ENCODE measurements at places on chromosomes 1 and 21.

- H3K27ac ChIP-seq, result no peak overlapping the region
- no peaks in the 10 kb centered on the region for H3K4me1 ChIP-seq
- DNase-seq, result no peak
- no peaks in the 10 kb centered on the region for H3K27me3 ChIP-seq
Observed at GRCh38 chr1:241895013-241895412, 47.0 kb downstream of the EXO1 start.

DNA sequence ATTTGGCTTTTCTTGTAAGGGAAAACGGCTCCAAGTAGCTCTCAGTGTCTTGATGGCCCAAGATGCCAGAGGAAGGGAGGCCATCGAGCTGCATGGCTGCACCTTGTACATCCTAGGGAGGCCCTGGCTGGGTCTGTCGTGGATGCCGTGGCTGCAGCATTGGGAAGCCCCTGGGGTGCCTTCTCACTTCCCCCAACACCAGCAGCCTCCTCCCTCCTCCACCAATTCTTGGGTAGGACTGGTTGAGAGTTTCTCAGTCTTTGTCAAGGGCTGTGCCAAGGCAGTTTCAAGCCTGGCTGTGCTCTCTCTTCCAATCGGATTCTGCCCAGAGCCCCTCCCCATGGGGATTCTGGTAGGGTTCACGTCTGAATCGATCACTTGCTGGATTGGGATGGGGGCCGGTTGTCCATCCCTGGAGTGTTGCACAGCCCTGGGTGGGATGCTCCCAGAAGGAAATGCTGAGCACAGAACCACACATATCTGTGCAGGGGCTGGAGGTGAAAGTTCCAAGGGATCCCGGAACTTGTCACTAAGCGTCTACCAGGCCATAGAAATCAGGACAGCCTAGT is 14.0 kb upstream of the SPSB1 start:
- no peaks in the 10 kb centered on the region for H3K36me3 ChIP-seq
- no peaks in the 10 kb centered on the region for H3K27me3 ChIP-seq
- H3K4me3 ChIP-seq, result no peak overlapping the region
- DNase-seq, result peak; percentile 41
- H3K4me1 ChIP-seq, result peaks cover 29% of the 10 kb centered on the region

DNA sequence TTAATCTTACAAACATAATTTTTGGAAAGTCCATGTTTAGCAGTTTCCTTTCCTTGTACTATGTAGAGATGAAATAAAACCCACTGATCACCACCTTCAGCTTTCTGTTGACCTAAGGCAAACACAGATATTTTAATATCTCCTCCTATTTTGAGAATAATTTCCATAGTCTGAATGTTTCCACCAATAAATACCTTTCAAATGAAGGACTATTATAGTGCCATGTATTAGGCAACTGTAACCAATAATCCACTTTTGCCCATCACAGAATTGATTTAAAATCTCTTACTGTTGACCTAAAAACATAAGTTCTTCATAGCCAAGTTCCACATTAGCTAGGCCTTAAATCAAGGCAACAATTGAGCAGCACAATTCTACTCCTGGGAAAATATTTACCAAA is 1.8 kb downstream of the CDC42BPA start:
- H3K27me3 ChIP-seq, result no peaks in the 10 kb centered on the region
- H3K4me3 ChIP-seq, result peak overlapping the region; percentile 81
- DNase-seq, result no peak
- peaks cover 24% of the 10 kb centered on the region for H3K4me1 ChIP-seq
- H3K27ac ChIP-seq, result peak overlapping the region; percentile 95

GRCh38 chr1:5983361-5984103 is 8.7 kb downstream of the NPHP4 start:
- no peak for DNase-seq
- no peak overlapping the region for H3K27ac ChIP-seq
- no peak overlapping the region for H3K4me3 ChIP-seq
- H3K36me3 ChIP-seq, result peaks cover 29% of the 10 kb centered on the region
- H3K4me1 ChIP-seq, result no peaks in the 10 kb centered on the region

DNA sequence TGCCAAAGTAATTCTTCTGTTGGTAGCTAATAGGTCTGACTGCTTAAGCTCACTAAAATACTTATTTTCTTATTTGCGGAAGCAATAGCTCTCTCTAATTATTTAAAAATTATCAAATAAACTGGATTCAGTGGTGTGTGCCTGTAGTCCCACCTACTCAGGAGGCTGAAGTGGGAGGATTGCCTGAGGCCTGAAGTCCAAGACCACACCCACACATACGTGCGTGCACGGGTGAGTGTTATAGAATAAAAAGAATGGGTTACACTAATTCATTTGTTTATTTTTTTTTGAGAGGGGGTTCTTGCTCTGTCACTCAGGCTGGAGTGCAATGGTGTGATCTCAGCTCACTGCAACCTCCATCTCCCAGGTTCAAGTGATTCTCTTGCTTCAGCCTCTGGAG is 94.2 kb upstream of the HNRNPU start:
- H3K27me3 ChIP-seq, result no peaks in the 10 kb centered on the region
- peaks cover 60% of the 10 kb centered on the region for H3K4me1 ChIP-seq
- DNase-seq, result no peak

- no peaks in the 10 kb centered on the region for H3K27me3 ChIP-seq
- H3K4me3 ChIP-seq, result no peak overlapping the region
- no peak for DNase-seq
Observed at GRCh38 chr1:155307247-155307740, 1.4 kb upstream of the FDPS start.

- no peaks in the 10 kb centered on the region for H3K4me1 ChIP-seq
- H3K27me3 ChIP-seq, result no peaks in the 10 kb centered on the region
- no peaks in the 10 kb centered on the region for H3K36me3 ChIP-seq
- no peak overlapping the region for H3K4me3 ChIP-seq
- DNase-seq, result no peak
- H3K27ac ChIP-seq, result no peak overlapping the region
Observed at GRCh38 chr1:218759795-218760194, 413.9 kb upstream of the LYPLAL1 start.

DNA sequence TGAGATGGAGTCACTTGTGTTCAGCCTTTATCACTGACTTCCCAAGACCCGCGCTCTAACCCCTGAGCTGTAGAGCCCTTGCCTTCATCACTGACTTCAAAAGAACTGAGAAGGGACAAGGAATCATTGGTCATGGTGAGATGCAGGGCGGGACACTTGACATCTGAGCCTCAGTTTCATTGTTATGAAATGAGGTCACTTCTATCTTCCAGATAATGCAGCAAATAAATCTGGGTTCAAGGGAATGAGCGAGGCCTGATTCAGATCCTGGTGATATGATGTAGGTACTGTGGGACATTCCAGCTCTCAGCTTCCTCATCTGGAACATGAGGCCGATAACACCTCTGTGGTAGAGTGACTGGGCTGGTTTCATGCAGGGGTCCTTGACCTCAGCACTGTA is 13.8 kb downstream of the KAZN start:
- no peak for DNase-seq
- no peak overlapping the region for H3K4me3 ChIP-seq
- no peak overlapping the region for H3K27ac ChIP-seq
- no peaks in the 10 kb centered on the region for H3K27me3 ChIP-seq
- H3K36me3 ChIP-seq, result no peaks in the 10 kb centered on the region

- no peak for DNase-seq
- no peak overlapping the region for H3K4me3 ChIP-seq
- H3K4me1 ChIP-seq, result no peaks in the 10 kb centered on the region
- no peak overlapping the region for H3K27ac ChIP-seq
Observed at GRCh38 chr21:21067375-21067774, 69.2 kb downstream of the NCAM2 start.

- H3K27me3 ChIP-seq, result no peaks in the 10 kb centered on the region
- H3K4me1 ChIP-seq, result peaks cover 40% of the 10 kb centered on the region
- H3K27ac ChIP-seq, result no peak overlapping the region
- DNase-seq, result no peak
- H3K4me3 ChIP-seq, result no peak overlapping the region
- peaks cover 5% of the 10 kb centered on the region for H3K36me3 ChIP-seq
Observed at GRCh38 chr1:93666613-93667384, 14.8 kb downstream of the BCAR3 start.

DNA sequence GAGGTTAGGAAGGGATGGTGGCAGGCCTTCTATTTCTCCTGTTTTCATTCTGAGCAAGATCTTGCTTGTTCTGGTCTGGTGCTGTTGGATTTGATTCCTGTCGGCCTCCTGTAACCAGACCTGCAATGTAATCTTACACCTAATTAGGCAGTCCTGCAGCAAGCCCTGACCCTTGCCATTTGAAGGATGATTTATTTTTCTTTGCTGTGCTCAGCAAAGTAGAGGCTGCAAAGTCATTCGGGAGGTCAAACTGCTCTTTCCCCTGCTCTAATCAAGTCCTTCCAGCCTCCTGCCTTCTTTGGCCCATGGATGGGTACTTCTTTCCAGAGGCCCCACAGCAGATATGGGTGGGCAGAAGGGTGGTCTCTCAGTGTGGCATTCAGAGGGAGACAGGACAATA is 417.7 kb upstream of the USP24 start:
- H3K27me3 ChIP-seq, result no peaks in the 10 kb centered on the region
- peaks cover 9% of the 10 kb centered on the region for H3K4me1 ChIP-seq
- H3K36me3 ChIP-seq, result no peaks in the 10 kb centered on the region
- no peak overlapping the region for H3K4me3 ChIP-seq

GRCh38 chr1:217469983-217470382 is 160.9 kb downstream of the GPATCH2 start:
- no peak overlapping the region for H3K4me3 ChIP-seq
- H3K27me3 ChIP-seq, result no peaks in the 10 kb centered on the region
- no peak for DNase-seq
- no peaks in the 10 kb centered on the region for H3K36me3 ChIP-seq
- H3K4me1 ChIP-seq, result no peaks in the 10 kb centered on the region

GRCh38 chr1:14862114-14862771 is 263.8 kb downstream of the KAZN start:
- H3K27me3 ChIP-seq, result no peaks in the 10 kb centered on the region
- H3K4me1 ChIP-seq, result no peaks in the 10 kb centered on the region
- no peak for DNase-seq

DNA sequence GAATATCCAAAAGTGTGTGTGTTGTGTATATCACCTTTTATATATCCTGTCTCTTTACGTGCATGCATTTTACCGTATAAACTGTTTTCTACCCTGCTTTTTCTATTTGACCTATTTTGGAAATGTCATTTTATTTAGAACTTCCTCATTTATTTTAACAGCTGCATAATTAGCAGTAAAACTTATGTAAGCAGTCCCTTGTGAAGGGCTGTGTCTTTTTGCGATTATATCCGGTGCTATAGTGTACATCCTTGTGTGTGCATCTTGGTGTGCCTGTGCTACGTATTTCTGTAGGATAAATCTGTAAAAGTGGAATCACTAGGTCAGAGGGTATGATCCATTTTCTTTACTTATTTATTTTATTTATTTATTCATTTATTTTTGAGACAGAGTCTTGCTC is 7.2 kb downstream of the LGALS8 start:
- H3K36me3 ChIP-seq, result peaks cover 41% of the 10 kb centered on the region
- DNase-seq, result no peak
- H3K4me3 ChIP-seq, result no peak overlapping the region
- H3K27me3 ChIP-seq, result no peaks in the 10 kb centered on the region
- peaks cover 4% of the 10 kb centered on the region for H3K4me1 ChIP-seq

DNA sequence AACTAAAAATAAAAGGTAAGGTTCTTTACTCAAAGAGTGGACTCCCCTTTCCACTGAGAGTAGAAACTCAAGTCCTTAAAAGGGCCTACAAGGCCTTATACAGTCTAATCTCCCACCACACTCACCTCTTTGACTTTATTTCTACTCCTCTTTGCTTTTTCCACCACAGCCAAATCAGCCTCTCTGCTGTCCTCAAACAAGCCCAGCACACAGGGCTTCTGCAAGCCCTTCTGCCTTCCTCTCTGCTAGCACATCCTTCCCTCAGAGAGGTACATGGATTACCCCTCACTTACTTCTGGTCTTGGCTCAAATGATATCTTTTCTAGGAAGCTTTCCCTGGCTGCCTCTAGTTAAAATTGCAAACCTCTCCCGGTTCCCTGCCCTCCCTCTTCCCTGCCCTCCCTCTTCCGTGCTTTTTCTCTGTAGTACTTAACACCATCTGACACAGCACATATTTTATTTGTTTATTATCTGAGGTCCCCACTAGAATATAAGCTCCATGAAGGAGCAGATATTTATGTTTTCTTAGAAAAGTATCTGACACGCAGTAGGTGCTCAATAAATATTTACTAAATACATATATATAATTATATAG is 1.7 kb downstream of the LYST start:
- H3K36me3 ChIP-seq, result no peaks in the 10 kb centered on the region
- H3K27me3 ChIP-seq, result no peaks in the 10 kb centered on the region

DNA sequence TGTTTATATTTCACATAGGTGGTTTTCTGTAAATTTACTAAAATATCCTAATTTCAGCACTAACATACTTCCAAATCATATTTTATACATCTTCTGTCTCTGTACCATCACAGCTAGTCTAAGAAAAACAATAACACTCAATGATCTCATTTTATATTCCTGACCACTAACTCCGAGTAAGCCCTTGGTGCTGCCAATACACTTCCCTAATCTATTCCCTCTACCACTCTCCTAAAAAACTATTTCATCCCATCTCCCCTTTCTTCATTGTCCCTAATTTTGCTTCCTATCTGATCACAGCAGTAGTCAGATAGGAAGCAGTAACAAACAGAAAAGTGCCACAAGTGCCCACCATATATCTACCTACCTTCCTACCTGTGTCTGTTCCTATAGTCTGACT is 36.2 kb downstream of the ASH1L start:
- H3K4me3 ChIP-seq, result no peak overlapping the region
- H3K27ac ChIP-seq, result no peak overlapping the region
- no peak for DNase-seq
- H3K36me3 ChIP-seq, result no peaks in the 10 kb centered on the region
- peaks cover 52% of the 10 kb centered on the region for H3K4me1 ChIP-seq

DNA sequence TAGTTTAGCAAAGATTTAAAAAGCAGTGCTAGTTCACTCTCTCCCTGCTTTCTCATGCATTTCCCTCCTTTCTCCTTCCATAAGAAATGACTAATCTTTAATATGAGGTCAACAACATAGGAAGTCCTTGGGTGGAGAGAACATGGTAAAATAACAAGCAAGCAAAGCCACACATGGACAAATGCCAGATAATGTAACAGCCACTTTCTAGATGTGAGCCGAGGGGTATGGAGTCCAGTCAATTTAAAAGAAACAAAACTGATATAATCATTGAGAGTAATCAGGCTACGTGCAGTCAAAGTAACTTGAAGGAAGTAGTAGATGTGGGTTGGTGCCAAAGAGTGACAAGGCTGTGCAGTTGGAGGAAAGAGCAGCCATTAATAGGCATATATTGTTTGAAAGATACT is 69.6 kb downstream of the DUSP10 start:
- H3K36me3 ChIP-seq, result no peaks in the 10 kb centered on the region
- no peak for DNase-seq
- no peaks in the 10 kb centered on the region for H3K4me1 ChIP-seq
